ENCODE measurements at places on chromosomes 3 and 15. TPM values are rescaled to one million over a fixed set of nuclear protein-coding genes. Genes with fewer than 3 reads are reported as not detected.

GRCh38 chr3:71563827-71564226 lies 19.7 kb downstream of the FOXP1 start:
- DNase-seq = no peak

DNA sequence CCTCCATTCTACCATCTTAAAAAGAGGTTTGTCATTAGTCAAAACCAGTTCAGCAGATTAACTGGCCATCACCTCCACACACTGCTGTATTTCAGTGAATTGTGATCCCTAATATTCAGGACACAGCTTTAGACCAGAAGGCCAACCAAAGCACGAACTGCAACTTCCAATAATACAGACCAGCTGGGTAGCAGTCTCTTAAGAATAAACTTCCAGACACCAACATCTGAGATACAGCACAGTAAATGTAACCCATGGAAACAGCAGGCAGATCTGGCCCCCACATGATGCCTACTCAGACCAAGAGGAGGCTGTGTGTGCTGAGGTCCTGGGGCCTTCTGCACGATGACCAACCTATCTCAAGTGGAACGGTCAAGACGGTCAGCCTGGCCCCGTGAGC lies 34.9 kb downstream of the SPATA12 start:
- DNase-seq = no peak

- DNase-seq = no peak
Measured at GRCh38 chr3:30073622-30074021, 532.8 kb upstream of the TGFBR2 start.

DNA sequence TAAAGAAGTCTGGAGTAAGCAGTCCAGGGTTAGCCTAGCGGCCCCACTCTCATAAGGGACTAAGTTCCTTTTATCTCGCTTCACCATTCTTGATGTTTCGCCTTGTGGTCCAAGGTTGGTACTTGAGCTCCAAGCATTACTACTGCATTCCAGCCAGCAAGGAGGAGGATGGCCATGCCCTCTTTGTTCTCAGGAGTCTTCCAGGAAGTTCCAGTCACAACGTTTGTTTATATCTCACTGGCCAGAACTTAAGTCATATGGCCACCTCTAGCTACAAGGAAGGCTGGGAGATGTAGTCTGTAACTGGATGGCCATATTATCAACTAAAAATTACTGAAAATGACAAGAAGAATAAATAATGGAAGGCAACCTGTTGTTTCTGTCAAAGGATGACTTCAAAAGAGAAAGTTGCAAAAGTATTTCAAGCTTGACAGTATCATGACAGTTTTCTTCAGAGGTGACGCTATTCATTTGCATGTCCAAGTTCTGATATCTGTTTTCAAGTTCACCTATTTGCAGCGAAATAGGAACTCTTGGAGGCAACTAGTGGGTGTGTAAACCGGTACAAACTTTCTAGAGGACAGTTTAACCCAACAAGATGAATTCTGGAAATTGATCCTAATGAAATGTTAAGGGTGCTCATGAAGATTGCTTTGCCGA lies 118.6 kb downstream of the PGPEP1L start:
- DNase-seq = no peak

- DNase-seq = no peak
Measured at GRCh38 chr3:12232785-12233300, 56.0 kb upstream of the PPARG start.

AMT gene
- 12.4 TPM for total RNA-seq

MME gene
- total RNA-seq = 296 TPM

DNA sequence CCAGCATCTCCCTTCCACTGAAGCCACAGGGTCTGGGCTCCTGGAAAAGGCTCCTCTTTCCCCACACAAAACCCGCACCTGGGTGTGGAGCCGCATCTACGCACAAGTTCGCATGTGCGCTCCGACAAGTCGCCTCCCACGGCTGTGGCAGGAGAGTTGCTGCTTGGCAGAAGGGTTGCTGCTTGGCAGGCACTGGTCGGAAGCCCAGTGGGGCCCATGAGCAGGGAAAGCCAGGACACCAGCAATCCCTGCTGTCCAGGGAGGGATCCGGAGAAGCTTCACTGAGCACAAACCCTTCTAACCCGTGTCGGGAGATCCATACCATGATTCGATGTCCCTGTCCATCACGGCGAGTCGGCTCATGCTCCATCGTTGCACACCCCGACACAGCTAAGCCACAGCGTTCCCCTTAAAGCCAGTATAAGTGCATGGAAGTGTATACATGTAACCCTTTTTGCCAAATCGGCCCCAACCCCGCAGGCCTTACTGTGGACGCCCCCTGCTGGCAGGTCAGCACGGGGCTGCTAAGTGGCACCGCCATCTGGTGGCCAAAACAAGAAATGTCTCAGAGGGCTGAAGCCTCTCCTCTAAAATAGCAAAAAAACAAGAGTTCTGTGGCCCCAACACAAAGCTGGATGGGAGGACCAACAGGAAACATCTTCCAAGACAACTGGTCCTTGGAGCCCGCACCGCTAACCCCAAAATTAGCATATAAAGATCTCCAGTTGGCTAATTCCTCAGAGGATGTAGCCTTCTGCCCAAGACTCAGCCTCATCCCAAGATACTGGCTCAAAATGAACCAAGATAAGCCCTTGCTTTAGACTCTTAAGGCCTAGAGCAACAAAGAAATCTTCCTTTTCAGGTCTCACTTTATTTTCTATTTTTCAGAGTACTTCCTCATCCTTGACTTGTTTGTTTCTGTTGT lies 8.3 kb downstream of the ANKRD63 start:
- peak; percentile 91 for DNase-seq

- DNase-seq = no peak
Measured at GRCh38 chr15:65598468-65598867, 12.5 kb downstream of the INTS14 start.
